Inflammatory macrophage treated with lipopolysaccharide for 1 hour (primary cell): ENCODE measurements at places on chromosomes 12 and 14.

GRCh38 chr12:116293687-116294453 is 16.4 kb upstream of the MED13L start:
- no peak for DNase-seq

DNA sequence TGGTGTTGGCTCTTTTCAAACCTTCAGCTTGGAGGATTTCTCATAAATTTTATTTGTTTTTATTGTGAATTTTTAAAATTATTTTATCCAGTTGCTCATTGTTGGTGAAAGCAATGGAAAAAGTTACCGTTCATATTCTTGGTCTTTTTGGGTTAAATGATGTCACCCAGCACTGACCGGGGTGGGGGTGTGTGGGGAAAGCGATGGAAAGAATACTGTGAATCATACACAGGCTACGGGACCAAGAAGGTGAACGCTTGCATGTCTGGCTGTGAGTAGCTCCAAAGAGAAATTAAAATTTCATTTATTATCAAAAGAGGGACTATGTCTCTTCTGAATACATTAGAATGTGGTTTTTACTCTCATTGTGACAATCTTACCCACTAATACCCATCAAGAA is 430.1 kb downstream of the AEBP2 start:
- DNase-seq = no peak

DNA sequence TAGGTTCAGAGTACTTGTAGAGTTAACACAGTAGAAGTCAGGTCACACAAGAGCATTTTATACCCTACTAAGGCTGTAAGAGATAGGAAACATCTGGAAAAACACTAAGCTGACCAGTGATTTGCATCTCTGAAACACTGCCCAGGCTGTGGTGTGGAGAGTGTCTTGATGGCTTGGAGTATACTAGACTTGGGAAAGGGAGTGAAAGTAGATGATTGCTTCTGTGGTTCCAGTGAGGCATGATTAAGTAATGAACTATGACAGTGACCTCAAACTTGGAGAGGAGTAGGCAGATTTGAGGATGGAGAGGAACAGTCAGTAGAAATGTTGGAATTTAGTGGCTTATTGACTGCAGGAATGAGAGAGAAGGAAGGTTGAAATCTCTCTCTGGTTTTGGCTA is 201.2 kb downstream of the FLRT2 start:
- no peak for DNase-seq

- DNase-seq = no peak
These were observed 14.4 kb downstream of the TTLL5 start for GRCh38 chr14:75675265-75675960.

DNA sequence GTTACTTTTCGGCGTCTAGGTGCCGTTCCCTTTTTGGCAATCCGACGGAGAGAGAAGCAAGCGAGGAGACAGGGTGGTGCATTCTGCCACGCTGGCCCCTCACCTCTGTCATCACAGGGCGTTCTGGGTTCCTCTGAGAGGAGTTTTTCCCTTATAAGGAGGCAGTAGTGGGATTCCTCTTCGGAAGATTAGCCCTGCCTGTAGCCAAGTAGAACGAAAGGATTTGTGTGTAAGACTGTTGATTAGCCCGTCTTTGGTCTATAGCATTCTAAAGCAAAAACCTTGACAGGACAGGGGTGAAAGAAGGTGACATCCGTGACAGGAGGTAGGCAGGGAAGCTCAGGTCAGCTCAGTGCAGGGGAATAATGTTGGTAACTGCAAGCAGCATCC is 9.1 kb upstream of the NEMF start:
- DNase-seq = peak; percentile 66

GRCh38 chr12:74401035-74401434 is 136.6 kb upstream of the ATXN7L3B start:
- DNase-seq = no peak

GRCh38 chr12:121325922-121326396 is 26.3 kb downstream of the ANAPC5 start:
- peak; percentile 81 for DNase-seq

DNA sequence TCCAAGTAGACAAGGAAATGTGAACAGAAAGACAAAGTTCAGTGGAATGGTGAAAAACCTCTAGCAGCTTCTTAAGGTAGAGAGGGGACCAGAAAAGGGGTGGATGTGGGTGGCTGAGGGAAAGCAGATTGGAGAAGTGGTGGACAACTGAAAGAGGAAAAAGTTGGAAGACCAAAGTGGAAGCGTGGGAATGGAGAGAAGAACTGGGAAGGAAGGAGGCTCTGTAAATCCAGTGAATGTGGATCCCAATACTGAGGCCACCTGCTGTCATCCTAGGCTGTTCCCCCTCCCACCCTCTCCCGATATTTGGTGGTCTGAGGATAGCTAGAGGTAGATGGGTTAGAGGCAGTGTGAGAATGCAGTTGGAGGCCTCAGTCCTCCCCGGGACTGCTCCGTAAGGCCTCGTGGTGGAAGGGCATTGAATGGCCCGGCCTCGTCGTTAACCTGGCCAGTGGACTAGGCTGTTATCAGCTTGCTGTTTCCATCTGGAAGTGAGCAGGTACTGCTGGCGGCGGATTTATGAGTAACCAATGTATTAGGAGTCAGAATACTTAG is 822 bp upstream of the POU6F1 start:
- no peak for DNase-seq

GRCh38 chr12:128951448-128951847 is 98.2 kb downstream of the GLT1D1 start:
- no peak for DNase-seq

GRCh38 chr12:11486623-11487444 is 91.5 kb upstream of the PRB2 start:
- DNase-seq = peak; percentile 76

GRCh38 chr14:93319958-93320357 is 12.9 kb downstream of the BTBD7 start:
- no peak for DNase-seq

- no peak for DNase-seq
These were observed 242.5 kb upstream of the ATP2B1 start for GRCh38 chr12:89951050-89951693.

- DNase-seq = peak; percentile 79
These were observed 157.6 kb upstream of the PDE3A start for GRCh38 chr12:20210621-20211215.

GRCh38 chr12:90828621-90829020 is 126.4 kb downstream of the CCER1 start:
- no peak for DNase-seq

GRCh38 chr12:68264158-68264855 is 10.9 kb upstream of the IL22 start:
- peak; percentile 65 for DNase-seq

GRCh38 chr14:98350213-98350612 is 921.8 kb downstream of the BCL11B start:
- no peak for DNase-seq

GRCh38 chr12:67925552-67925951 is 63.7 kb upstream of the IFNG-AS1 start:
- no peak for DNase-seq

GRCh38 chr12:87259391-87259790 is 769.8 kb downstream of the C12orf50 start:
- no peak for DNase-seq

DNA sequence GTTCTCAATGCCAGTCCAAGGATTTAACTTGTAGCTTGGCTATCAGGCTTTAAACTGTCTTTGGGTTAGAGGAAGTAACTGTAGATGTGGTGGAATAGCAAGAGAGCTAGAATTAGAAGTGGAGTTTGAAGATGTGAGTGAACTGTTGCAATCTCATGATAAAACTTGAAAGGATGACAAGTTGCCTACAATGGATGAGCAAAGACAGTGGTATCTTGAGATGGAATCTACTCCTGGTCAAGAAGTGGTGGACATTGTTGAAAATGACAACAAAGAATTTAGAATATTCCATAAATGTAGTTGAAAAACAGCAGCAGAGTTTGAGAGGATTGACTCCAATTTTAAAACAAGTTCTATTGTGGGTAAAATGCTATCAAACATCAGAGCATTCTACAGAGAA is 199.0 kb downstream of the DUSP6 start:
- DNase-seq = no peak

DNA sequence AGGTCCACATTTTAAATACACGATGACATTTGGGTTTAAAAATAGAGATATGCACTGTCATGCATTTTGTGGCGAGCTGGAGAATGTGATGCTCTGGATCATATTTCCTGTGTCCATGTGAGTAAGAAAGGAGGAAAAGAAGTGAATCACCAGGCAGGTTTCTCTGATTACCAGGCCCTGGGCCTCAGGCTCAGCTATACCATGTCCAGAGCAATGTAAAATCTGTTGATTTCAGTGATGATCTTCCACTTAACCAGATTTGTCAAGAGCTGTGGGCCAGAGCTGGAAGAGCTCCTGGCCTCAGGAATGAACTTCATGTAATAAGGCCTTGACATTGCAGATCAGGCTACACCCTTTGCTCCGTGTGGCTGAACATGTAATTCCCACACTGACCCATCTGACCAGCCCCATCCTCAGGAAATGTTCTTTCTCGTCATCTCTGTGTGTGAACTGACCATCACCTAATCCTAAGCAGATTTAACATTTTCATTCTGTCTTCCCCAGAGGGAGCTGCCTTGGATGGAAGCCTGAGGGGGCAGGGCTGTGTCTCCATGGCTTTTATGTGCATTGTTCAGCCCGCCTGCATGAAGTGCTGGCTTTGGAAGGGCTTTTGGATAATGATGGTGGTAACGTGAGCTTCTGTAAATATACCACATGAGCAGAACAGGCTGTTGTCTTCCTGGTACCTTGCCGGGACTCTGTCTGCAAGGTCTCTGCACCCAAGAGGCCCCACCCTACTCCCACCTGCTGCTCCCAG is 54.5 kb downstream of the CRACR2A start:
- DNase-seq = no peak

DNA sequence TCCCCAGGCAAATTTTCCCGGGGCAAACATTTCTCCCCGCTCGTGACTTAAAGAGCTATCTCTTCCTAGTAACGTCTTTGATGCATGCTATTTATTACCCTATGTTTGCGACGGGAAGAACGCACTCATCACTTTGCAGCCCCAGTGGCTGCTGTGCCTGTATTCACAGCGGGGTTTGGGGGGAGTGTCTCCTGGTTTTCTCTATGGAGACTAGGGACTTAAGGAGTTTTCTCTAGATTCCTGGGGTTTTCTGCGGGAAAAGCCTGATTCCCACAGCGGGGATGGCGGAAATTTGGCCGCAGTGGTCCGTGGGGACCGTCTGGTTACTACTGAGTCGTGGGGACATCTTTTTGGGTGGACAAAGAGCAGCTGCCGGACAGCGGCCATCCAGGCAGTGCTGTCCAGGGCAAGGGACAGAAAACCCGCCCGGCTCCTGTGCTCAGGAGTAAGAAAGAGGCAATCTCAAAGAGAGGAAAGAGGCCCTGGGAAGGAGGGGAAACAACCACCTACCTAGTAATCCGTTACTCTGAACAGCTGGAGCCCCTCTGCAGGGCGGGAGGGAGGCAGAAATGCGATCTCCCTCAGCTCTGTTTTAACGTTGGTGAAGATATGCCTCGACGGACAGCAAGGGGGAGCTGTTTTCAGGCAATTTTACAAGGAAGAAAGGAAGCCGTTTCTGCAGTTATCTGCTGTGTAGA is 771 bp upstream of the AVPR1A start:
- peak; percentile 19 for DNase-seq

DNA sequence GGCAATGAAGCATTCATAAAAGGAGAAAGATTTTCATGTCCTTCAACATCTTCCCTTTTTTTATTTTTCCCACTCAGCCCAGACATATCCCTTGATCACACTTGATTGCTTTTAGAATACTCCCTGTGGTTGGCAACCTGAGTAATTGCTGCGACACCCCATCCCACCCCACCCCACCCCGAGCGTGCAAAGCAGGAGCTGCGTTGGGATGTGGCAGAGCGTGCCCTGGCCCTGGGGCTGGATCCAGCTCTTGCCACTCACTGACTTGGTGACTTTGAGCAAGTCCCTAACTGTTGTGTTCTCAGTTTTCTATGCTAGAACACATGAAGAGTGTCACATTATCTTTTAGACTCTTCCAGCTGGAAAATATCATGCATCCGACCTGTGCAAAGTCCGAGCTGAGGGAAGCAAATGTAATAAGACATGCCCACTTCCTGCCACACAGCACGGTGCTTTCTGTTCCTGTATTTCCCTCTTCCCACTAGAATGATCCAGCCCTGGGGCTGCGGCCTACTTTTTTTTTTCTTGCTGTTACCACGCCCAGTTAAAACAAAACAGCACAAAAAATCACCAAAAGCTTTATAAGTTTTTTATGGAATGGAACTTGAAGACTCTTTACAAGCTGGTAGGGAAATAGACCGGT is 4.0 kb downstream of the ASCL4 start:
- DNase-seq = peak; percentile 50

GRCh38 chr12:104165801-104166200 is 27.8 kb upstream of the NFYB start:
- DNase-seq = no peak

- no peak for DNase-seq
These were observed 1.3 kb upstream of the TMEM233 start for GRCh38 chr12:119592232-119592631.

- no peak for DNase-seq
These were observed 16.1 kb upstream of the ATF1 start for GRCh38 chr12:50747817-50748216.

GRCh38 chr12:62898526-62898925 is 36.4 kb downstream of the PPM1H start:
- peak; percentile 81 for DNase-seq

- peak; percentile 42 for DNase-seq
These were observed 118.7 kb upstream of the MDM1 start for GRCh38 chr12:68450947-68451260.

GRCh38 chr14:41072776-41073175 is 533.9 kb upstream of the LRFN5 start:
- DNase-seq = no peak

- peak; percentile 67 for DNase-seq
These were observed 63.9 kb upstream of the PTGR2 start for GRCh38 chr14:73787486-73788316.

- peak; percentile 61 for DNase-seq
These were observed 33.7 kb upstream of the RIC8B start for GRCh38 chr12:106740818-106741217.

GRCh38 chr12:85281636-85282312 is 1.8 kb downstream of the ALX1 start:
- DNase-seq = no peak

DNA sequence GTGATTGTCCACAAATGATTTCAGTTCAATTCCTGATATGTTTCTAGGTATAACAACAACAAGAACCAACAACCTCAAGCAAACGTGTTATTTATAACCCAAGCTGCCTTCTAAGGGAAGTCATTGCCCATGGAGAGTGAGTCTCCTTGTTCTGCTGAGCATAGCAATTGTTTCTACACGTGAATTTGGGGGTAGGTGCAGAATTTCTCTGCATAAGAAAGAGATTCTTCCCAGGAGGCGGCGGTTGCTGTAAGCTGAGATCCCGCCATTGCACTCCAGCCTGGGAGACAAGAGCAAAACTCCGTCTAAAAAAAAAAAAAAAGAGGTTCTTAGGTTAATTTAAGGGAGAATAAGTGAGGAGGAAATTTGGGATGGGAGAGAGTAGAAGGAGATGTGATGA is 226.5 kb upstream of the PELI2 start:
- no peak for DNase-seq

DNA sequence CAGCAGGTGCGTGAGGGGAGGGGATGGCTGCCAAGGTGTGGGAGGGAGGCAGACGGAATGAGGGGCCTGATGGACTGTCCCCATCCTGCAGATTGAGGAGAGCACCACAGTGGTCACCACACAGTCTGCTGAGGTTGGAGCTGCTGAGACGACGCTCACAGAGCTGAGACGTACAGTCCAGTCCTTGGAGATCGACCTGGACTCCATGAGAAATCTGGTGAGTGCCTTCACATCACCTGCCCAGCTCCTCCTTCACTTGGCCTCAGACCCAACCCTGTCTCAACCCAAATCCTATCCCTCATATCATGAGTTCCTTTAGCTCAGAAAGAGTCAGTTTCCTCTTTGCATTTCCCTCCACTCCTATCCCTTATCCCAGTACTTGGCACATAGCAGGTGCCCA is 2.7 kb downstream of the KRT18 start:
- no peak for DNase-seq

GRCh38 chr12:39503439-39503838 is 60.5 kb upstream of the KIF21A start:
- DNase-seq = no peak
